CD14-positive monocyte (primary cell): ENCODE measurements at places on chromosomes 12 and 14.

- DNase-seq: no peak
Observed at GRCh38 chr12:29287622-29288021, 93.3 kb downstream of the ERGIC2 start.

- DNase-seq: no peak
Observed at GRCh38 chr12:124821252-124822200, 42.1 kb downstream of the SCARB1 start.

- DNase-seq: no peak
Observed at GRCh38 chr12:52716061-52716460, 12.7 kb upstream of the KRT77 start.

- no peak for DNase-seq
Observed at GRCh38 chr12:53972152-53972702, 699 bp upstream of the HOXC11 start.

GRCh38 chr12:104708891-104709290 is 249.2 kb downstream of the SLC41A2 start:
- no peak for DNase-seq

DNA sequence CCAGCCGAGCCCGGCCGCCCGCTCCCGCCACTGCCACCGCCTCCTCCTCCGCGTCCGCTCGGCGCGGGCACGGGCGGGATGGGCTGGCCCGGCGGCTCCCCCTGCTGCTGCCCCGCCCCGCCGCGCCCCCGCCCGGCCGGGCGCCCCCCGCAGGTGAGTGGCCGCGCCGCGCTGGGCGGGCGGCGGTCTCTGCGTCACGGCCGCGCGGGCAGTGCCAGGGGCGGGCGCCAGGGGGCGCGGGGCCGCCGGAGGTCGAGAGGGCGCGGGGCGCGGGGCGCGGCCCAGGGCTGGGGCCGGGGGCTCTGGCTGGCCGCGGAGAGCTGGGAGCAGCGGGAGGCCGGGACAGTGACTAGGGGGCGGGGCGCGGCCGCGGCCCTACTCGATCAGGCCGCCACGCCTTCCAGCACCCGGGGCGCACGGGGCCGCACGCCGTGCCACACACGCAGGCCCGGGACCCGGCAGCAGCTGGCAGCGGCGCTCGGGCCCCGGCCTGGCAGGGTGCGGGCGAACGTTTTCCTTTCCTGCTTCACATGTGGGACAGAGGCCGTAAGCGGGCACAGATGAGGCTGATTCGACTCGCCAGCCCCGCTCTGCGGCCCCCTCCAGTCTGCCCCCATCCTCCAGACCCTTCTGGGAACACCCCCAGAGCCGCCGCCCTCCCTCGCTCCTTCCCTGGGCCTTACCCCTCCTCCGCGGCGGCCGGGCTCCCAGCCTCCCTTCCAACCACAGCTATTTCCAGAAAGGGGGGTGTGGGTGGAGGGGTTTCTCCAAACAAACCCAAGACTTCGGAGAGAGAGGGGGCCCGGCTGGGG is 2.4 kb upstream of the TNS2 start:
- peak; percentile 60 for DNase-seq

- DNase-seq: no peak
Observed at GRCh38 chr12:83318386-83319098, 631.8 kb downstream of the TMTC2 start.

DNA sequence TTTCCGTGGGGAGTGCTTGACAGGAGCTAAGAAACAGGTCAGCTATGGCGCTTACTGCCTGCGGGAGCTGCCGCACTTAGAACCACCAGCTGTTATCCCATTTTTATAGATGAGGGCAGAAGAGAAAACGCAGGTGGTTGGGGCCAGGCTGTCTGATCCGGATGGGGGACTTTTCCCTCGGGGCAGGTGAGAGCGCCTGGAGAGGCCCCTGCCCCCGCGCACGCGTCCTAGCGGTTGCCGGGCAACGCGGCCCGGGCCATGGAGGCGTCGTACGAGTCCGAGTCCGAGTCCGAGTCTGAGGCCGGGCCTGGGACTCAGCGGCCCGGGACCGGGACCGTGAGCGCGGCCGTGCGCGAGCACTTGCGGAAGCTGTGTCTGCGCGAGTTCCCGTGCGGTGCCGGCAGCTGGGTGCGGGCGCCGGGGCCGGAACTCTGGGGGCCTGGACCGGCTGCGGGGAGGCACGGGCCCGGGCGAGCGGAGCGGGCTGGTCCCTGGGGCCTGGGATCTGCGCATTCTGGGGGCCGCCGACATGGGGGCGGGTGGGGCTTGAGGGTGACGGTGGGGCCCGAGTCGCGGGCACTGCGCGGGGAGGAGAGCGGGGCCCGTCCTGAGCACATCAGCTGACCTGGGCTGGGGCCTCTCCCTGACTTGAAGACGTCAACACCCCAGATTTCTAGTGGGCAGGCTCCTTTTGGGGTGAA is at the start of gene LRRC43:
Gene LRRC43 (plus strand): TSS at position 237 of the 701 bp plus-strand sequence. CDS start 22 bp downstream, at position 259.
- DNase-seq: peak; percentile 57

DNA sequence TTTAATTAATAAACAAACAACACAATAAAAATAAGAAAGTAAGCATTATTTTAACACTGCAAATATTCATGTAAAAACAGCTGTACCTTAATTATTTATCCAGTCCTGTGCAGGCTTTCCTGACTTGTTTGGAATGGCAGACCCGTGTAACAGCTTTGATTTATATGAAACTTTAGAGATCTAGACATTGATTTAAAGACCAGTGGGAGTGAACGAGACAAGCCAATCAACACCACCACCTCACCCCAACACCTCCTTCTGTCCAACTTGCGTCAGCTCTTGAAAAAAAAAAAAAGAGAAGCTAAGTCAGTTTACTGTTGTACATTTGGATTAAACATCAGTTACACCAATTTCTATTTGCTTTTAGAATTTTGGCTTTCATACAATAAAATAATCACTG is 22.3 kb downstream of the SLC38A4 start:
- no peak for DNase-seq

DNA sequence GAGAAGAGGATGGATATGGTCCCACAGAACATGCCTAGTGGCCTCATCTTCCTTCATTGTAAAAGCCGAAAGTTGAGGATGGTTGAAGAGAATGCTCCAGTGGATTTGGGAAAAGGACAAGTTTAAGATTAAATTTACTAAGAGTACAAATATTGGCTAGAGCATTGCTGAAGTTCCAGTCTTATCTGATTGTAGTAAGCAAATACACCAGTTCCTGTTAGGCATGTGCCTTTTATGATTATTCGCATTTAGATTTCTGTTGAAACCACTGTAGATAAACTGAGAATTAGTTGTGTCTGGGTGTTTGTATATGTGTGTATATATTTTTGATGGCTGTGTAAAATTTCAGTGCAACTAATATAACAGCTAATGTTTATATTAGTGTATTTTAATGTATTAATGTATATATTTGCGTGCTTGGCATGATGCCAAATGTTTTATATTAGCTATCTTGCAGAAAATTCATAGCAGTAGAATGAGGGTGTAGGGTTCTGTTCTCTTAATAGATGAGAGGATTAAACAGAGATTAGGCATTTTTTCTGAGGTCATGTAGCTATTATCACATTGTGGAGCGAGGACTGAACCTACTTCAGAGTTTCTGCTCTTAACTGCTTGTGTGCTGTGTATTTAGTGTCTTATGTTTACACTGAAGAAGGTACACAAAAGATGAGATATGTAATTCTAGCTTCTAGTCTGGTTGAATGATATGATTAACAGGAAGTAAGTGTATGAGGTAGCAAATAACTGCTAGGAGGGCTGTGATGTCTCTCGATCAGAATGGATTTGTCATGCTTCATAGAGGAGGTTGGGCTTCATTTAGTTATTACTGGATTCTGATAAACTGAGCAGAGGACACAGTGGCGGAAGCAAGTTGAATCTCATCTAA is 21.1 kb downstream of the FKBP3 start:
- no peak for DNase-seq

GRCh38 chr14:68815298-68816182 is 22.7 kb upstream of the ZFP36L1 start:
- no peak for DNase-seq

GRCh38 chr12:117119592-117120198 is 20.5 kb upstream of the TESC start:
- peak; percentile 25 for DNase-seq

- DNase-seq: no peak
Observed at GRCh38 chr12:52926596-52927234, 21.8 kb upstream of the KRT8 start.

DNA sequence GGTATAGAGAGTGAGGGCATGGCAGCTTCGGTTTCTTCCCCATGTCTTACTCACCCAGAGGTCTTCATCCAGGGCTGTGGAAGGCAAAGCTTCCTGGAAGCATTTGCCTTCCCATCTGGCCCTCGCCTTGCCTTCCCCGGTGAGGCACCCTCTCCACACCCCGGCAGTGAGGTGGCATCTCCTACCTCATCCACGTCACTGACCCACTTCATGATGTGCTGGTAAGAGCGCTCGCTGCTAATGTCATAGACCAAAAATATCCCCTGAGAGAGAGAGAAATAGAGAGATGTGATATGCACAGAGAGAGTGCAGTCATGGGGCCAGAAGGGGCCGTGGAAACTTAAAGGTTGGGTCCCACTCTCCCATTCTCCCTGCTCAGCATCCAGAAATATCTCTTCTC is 8.3 kb upstream of the GPX2 start:
- no peak for DNase-seq

DNA sequence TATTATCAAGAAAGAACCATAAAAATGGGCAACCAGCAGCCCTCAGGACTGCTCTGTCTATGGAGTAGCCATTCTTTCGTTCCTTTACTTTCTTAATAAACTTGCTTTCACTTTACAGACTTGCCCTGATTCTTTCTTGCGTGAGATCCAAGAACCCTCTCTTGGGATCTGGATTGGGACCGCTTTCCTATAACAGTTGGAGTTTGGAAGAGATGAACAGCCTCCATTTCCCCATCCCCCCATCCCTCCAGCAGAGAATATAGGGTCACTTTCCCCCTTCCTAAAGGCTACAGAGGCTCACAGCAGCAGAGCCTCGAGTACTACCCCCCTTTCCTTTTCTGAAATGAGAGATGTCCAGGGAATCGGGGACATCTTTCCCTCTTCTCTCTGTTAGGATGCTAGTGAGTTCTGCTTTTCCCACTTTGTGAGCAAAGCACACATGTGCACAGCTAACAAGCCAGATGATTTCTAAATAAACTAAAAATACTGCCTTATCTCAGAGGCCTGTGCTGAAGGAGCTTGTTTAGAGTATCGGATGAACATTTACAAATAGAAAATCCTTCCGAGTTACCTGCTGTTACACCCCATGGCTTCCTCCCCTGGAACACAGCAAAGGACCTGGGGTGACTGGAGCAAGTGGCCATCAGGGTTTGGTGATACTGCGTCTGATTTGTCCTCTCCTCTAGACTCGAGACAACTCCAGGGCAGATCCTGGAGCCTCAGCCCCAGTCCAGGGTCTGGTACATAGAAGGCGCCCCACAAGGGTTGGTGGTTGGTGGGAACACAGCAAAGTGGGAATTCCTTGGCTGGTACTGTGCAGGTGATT is 144.2 kb downstream of the SLC38A6 start:
- no peak for DNase-seq

- peak; percentile 70 for DNase-seq
Observed at GRCh38 chr12:101671157-101671791, 26.2 kb upstream of the CHPT1 start.

DNA sequence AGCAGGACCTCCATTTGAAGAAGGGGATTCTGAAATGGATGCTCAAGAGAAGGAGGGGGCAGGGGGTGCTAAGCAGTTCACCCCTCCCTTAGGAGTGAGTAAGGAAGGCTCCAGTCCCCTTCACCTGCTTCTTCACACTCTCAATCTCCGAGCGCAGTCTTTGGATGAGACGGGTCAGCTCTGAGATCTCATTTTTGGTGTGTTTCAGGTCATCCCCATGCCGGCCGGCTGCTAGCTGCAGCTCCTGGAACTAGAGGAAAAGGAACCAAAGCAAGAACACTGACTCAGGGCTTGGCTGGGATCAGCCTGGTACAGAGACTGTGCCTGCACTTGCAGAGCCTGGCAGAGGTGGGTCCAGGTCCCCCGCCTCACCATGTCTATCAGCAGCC is 7.3 kb downstream of the KRT73 start:
- DNase-seq: no peak

DNA sequence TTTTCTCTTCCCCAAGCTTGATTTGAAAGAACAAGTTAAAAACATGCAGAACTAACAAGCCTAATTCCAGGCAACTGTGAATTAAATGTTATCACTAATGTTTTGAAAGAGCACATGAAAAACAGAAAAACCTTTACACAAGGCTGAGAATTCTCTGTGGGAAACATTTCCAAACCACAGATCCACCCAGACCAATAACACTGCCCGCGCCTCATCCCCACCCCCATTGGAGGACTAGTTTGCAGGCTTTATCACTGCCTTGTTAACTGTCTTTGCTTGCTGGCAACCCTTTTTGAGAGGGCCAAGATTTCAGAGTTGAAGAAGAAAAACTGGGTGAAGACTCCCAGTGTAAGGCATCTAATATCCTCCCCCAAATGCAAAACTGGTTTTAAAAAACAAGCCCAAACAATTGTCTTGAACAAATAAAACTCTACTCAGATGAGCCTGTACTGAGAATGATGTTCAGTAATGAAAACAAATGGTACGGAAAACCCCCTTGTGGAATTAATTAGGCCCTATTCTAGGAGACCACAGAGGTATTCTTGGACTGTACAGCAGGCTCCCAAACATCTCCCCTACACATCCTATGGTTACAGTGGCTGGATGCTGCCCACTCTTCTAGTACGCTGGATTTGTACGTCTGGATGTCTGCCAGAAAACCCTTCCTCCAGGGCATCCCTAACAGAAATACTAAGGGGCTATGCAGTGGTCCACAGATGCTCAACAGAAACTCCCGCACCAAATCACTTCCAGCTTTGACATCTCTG is 5.8 kb downstream of the MAX start:
- no peak for DNase-seq

- no peak for DNase-seq
Observed at GRCh38 chr14:99484106-99484505, 2.9 kb downstream of the CCNK start.

DNA sequence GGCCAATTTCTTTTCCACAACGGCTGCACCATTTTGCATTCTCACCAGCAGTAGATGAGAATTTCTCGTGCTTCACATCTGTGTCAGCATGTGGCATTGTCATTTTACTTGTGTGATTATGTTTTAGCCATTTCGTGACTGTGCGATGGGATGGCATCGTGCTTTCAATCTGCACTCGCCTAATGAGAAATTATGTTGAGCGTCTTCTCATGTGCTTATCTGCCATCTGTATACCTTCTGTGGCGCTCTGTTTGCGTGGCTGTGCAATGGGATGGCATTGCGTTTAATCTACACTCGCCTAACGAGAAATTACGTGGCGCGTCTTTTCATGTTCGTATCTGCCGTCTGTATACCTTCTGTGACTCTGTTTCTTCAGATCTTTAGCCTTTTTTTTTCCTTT is 14.9 kb upstream of the GPR132 start:
- DNase-seq: no peak

GRCh38 chr14:104865631-104866441 is 768 bp downstream of the CEP170B start:
- no peak for DNase-seq
